ENCODE measurements at places on chromosomes 3 and 15.
A peak's percentile ranks its signal among the peaks of the same experiment; 100 is the strongest.

DNA sequence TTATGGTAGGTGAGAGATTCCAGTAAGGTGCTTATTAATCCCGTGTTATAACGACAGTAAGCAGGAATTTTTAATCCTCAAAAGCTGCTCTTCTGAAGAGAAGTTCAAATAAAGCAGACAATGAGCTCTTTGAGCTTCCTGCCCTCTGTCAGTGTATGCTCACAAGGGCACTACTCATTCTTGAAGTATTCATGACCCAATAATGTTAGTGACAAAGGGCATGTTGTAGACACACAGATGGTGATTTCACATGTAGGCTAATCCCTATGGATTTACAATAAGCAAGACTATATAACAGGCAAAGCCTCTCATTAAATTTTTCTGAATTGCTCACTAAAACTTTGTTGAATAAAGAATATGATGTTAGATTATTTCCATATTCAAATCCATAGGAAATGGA is 578.6 kb downstream of the RSL24D1 start:
- no peak for DNase-seq

DNA sequence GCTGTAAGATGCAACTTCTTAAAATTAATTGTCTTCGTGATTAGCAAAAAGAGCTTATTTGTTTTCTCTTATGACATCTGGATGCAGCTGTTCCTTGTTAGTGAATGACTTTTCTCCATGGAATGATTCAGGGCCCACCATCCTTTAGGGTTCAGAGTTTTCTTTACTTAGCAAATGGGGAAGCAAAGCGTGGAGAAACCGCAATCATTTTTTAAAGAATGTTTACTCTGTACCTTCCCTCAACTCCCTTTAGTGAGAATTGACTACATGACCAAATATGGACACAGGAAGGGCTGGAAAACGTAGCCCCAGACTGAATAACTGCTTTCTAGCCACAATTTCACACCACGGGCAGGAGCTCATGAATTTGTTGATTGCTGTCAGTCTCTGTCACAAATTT is 130.1 kb downstream of the EDEM1 start:
- DNase-seq = no peak

- no peak for DNase-seq
Observed at GRCh38 chr3:89049119-89049518, 58.3 kb upstream of the EPHA3 start.

GRCh38 chr3:191944835-191945234 is 483.9 kb downstream of the PYDC2 start:
- no peak for DNase-seq

GRCh38 chr3:194203482-194204041 is 67.6 kb downstream of the HES1 start:
- DNase-seq = peak; percentile 21

- DNase-seq = no peak
Observed at GRCh38 chr3:90080988-90081387, 973.6 kb downstream of the EPHA3 start.

- DNase-seq = no peak
Observed at GRCh38 chr15:57436166-57436565, 59.9 kb downstream of the CGNL1 start.

- no peak for DNase-seq
Observed at GRCh38 chr3:146163584-146163983, 2.6 kb upstream of the PLOD2 start.

DNA sequence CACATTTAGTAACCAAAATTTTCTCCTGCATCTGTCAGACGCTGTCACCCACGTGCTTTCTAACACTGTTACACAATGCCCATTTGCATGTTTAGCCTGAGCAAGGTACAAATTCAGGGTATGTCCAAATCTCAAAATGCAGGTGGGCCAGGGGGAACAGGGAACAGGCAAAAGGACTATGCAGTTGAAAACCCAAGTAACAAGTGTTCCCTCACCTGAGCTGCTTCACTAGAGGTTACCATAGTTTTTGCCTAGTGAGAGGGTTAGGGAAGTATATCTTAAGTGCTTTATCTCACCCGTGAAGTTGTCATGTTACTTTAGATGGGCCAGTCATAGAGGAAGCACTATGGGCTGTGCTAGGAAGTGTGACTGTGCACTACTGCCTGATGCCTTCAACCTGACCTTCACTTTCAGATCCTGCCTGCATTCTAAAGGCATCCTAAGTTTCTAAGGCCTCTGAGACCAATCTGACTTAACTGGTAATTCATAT is 6.0 kb upstream of the TMEM87A start:
- DNase-seq = no peak

DNA sequence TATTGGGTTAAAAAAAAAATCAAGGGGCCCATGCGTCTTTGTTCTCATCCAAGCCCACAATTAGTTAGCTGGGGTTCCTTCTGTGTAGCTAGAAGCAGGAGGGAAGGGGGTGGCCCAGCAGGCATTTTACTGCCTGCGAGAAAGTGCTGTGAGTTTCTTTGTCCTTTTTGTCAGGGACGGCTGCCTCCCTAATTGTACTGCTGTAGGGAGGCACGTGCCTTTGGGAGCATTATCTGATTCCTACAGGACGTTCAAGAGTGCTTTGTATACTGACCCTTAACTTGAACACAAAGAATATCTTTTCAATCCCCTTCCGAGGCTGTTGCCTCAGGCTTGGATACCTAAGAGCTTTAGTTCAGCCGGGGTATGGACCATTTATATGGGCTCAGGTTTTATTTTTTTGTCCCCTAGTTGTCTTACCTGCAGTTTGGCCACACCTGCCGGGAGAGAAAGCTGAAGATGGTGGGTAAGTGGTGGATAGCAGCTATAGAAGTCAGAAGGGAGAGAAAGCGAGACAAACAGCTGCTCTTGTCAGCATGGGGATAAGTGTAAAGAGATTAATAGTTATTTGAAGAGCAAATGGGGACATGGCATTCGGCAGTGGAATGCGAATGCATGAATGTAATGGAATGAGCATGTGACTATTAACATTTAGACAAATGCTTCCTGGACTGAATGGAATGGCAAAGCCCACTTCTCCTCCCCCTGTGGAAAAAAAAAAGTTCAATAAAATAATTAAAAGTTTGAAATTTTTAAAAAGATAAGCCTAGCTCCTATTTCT is 175.2 kb downstream of the TP63 start:
- DNase-seq = no peak

DNA sequence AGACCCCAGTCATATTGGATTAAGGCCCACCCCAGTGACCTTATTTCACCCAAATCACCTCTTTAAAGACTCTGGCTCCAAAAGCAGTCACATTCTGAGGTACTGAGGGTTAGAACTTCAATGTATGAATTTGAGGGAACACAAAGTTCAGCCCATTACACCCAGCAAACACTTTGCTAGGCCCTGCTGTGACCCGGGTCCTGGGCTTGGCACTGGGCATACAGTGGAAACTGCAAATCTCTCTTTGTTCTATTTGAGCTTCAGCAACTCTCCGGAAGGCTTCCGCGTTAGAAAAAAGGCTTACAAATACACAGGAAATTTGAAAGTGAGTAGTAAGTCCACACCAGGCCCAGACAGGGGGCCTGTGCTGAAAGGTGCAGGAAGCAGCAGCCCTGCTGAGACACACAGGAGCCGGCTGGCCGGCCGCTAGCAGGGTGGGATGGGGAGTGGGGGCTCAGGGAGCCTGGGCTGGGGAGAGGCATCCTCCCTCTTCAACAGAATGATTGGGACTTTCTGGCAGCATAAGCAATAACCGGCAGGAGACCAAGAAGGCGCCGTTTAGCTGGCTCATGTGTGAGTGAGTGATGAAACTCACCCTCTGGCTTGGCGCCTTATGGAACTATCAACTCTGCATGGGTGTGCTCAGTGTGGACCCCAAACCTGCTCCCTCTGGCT is 13.0 kb downstream of the LIPC start:
- no peak for DNase-seq

Data from stimulated activated CD4-positive, alpha-beta T cell treated with anti-CD3 and anti-CD28 coated beads, Interleukin-1b, Interleukin-23, amount 100 ng/mL, for 4 hours (primary cell).